ENCODE measurements at places on chromosomes 3 and 15.

DNA sequence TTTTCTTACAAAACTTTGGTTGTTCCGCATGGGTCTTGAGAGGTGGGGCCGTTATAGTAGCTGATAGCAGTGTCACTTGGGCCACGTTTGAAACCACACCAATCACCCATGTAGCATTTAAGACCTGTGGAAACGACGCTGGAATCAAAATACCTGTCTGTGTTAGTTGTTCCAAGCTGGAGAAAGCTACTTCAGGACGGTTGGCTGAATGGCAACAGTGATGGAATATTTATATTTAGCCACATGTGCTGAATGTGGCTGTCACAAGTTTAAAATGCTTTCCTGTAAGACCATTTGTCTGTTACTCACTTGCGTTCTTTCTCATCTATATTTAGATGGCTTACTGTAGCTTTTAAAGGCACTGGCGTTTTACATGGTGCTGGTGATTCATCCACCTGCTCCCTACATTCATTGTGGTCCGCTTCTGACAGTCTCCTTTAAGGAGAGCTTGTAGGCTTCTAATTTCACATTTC, 1.4 kb downstream of the DNAJA4 start:
- peak; percentile 13 for DNase-seq

- peak; percentile 40 for DNase-seq
Measured at GRCh38 chr15:52780172-52780980, 9.8 kb downstream of the ONECUT1 start.

GRCh38 chr3:194808640-194809097, 123.0 kb downstream of the FAM43A start:
- DNase-seq, result peak; percentile 18

DNA sequence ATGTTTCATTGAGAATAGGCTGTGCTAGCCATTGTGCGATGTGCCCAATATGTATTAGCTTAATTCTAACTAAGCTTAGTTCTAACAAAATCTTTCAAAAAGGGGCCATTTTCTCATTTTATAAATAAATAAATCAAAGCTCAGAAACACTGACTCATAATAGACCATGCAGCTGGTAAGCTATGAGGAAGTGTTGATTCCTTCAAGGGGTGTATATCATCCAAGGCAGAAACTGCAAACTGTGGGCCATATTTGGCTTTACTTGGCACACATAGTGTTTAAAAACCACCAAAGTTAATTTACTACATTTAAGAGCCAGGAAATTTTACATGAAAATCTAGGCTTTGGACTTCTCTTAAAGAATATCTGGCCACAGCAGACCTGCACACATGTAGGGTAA, 136.5 kb downstream of the ZNF621 start:
- DNase-seq, result no peak
